Endodermal cell (in vitro differentiated cells): ENCODE measurements at places on chromosomes 6 and 20.

DNA sequence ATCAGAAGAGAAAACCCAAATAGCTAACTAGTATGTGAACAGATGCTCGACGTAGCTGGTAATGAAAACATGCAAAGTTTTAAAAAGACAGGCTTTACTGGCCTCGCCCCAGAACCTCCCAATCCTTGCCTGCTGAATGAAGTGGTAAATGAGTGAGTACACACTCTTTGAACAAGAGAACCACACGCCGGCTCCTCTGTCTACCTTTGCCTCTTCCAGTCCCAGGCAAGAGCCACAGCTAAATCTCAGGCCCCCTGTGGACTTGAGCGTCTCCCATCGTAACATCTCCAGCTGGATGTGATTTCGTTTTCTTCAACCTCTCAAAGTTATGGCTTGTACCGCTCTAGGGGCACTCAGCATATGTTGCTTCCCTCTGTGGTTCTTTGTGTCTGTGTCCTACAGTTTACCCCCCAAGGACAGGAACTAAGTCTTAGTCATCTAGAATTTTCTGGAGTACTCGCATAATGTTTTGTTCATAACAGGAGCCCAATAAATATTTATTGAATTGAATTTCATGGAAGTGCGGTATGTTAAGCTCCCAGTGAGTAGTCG is 153.2 kb upstream of the TAB2 start:
- DNase-seq, result no peak

DNA sequence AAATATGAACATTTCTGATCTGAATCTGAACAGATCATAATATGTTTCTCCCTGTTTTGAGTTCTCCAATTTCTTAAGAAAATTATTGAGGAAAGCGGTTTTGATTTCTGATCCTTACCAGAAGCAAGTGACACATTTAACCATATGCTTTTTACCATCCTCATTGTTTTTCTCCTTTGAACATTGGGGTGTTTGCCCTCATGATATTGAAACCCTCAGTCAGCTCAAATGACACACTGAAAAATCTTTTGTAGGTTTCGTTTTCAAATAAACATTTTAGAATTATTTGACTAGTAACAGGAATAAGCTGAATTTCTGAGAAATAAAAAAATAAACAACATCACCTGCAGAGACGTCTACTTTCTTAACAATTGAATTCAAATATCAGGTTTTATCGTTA is 252.1 kb downstream of the DOK5 start:
- no peak for DNase-seq

DNA sequence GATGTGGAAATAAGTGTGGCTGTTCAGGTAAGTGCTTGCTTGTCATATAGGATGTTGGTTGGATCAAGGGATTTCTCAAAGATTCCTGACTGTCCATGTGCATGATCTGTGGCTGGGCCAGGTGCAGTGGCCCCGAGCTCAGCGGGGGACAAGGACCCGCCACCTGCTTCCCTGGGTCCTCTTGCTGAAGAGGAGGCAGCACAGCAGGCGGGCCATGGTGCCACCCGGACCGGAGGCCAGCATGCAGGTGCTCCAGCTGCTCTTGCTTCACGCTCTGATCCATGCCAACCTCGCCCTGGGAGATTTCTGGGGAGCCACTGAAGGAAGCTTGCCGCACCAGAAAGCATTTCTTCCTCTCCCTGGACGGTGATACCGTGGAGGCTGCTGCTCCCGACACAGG is 173.8 kb downstream of the HIVEP2 start:
- no peak for DNase-seq

- DNase-seq, result no peak
These were observed 137.9 kb downstream of the RPS12 start for GRCh38 chr6:132952031-132952867.

DNA sequence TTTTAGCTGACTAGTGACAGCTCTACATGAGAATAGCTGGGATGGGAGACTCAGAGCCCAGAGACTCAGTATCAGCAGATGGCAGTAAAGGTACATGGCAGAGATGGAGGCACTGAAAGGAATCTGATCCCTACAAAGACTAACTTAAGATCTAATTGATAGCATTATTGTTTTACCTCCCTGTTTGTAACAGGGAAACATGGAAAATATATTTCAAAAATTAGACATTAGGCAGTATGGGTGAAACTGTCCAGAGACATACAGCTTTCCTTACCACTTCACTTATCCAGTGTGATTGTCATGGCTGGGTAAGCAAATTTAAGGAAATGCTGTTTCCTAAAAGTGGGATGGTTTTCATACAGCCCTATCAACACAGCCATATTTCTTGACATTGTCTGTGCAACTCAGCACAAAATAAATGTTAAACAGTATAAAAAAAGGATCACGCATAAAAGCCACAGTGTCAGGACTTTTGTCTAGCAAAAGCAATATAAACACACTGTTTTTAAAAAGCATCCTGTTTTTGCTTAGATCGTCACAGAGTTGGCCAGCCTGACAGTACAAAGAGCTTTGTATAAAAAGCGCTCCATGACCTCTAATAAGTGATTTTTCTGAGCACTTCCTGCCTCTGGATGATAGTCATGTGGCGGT is 376.9 kb downstream of the PHF3 start:
- DNase-seq, result peak; percentile 79

GRCh38 chr20:19397666-19398065 is 185.2 kb downstream of the SLC24A3 start:
- no peak for DNase-seq

GRCh38 chr6:149951626-149952025 is 9.8 kb downstream of the ULBP2 start:
- DNase-seq, result no peak

DNA sequence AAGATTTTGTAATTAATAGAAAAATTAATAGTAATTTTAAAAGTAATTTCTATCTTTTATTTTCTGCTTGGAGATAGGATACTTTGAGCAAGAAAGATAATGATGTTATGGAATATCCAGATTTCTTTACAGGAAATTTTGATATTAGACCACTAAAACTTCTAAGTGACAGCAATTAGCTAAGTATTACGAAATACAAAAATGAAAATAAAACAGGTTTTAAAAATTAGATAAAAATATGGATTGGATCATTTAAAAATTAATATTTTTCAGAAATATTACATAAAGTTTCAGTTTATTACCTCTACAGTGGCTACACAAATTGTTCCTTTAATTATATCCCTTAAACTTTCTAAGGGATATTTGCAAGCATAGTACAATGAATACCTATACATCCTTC is 4.2 kb upstream of the MYLK4 start:
- no peak for DNase-seq

- no peak for DNase-seq
These were observed 15.8 kb downstream of the RNF8 start for GRCh38 chr6:37369321-37370201.

DNA sequence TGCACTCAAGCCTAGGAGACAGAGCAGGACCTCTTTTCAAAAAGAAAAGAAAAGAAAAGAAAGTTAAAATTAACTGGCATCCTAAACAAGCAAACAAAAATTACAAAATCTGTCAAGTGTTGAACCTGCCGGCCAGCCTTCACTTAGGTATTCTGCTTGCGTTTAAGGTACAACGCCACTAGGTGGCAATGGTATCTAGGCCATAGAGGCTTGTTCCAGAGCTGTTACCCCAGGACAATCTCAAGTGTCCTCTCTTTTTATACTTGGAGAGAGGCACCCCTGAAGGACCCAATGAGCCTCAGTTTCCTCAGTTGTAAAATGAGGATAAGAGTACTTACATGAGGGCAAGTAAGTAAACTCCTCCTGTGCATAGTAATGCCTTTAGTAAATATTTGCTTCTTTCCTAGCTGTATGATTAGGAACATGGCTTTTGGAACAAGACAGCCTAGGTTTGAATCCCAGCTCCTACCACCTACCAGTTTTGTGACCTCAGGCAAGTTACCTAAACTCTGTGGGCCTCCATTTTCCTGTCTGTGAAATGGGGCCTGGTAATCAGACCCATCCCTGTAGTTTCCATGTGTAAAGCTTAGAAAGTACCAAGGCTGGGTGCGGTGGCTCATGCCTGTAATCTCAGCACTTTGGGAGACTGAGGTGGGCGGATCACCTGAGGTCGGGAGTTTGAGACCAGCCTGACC is 5.8 kb upstream of the PACSIN1 start:
- peak; percentile 86 for DNase-seq

GRCh38 chr20:33908336-33908735 is 85.4 kb upstream of the RALY start:
- DNase-seq, result no peak

GRCh38 chr6:12163149-12163548 is 127.0 kb upstream of the EDN1 start:
- DNase-seq, result no peak

- no peak for DNase-seq
These were observed 72.8 kb upstream of the CNR1 start for GRCh38 chr6:88238901-88239300.

DNA sequence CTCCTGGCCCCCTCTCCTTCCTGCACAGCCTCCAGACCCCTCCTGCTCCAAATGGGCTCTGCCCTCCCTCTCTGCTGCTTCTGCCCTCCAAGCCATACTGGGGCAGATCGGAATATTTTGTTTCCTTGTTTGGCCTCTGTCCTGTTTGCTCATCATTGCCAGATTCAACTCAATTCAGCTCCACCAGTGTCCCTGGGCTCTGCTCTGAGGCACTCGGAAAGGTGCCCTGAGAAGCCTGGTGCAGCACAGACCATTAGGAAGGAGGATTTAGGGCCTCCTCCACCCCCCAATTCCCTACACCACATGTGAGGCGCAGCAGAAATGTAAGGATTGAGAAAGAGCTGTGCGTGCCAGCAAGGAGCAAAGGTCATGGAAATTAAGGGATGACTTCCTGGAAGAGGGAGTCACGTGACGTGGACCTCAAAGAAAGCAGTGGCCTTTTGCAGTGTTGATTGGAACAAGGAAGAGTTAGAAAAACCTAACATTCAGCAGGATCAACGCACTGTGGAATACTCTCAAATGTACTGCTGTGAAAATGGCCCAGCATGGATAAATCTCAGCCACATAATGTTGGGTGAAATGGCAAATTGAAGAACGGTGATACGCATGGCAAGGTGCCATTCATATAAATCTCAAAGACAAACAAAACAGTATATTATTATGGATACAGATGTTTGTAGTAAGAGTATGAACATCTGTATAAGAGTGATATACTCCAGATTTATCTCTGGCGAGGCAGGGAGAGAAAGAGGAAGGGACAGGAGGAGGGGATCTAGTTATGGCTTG is 229.5 kb upstream of the RNF24 start:
- DNase-seq, result no peak

DNA sequence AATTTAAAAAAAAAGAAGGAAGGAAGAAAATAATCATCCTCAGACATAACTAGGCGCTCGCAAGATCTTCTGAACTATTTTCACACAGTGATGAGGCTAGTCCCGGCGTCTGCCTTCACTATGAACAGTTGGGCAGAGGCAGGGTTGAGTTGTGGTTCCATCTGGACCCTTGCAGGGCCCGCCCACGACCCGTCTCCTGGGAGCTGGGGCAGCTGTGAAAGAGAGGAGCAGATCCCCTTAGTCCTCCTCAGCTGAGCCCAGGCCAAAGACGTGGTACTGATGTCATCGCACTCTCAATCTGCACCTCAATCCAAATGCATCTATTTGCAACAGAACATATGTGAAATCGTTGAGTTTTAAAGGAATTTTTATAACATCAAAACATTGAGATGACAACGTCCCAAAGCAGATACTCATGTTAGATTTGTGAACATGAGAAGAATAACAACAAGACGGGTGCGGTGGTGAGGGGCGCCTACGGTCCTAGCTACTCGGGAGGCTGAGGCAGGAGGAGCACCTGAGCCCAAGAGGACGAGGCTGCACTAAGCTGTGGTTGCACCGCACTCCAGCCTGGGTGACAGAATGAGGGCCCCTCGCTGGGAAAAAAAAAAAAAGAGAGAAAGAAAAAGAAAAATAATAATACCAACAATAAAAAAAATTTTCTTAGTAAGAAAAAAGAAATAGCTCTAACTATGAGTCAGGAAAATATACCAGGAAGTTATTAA is 15.3 kb downstream of the TCFL5 start:
- no peak for DNase-seq

- DNase-seq, result no peak
These were observed 41.0 kb downstream of the MOCS1 start for GRCh38 chr6:39893286-39893685.

DNA sequence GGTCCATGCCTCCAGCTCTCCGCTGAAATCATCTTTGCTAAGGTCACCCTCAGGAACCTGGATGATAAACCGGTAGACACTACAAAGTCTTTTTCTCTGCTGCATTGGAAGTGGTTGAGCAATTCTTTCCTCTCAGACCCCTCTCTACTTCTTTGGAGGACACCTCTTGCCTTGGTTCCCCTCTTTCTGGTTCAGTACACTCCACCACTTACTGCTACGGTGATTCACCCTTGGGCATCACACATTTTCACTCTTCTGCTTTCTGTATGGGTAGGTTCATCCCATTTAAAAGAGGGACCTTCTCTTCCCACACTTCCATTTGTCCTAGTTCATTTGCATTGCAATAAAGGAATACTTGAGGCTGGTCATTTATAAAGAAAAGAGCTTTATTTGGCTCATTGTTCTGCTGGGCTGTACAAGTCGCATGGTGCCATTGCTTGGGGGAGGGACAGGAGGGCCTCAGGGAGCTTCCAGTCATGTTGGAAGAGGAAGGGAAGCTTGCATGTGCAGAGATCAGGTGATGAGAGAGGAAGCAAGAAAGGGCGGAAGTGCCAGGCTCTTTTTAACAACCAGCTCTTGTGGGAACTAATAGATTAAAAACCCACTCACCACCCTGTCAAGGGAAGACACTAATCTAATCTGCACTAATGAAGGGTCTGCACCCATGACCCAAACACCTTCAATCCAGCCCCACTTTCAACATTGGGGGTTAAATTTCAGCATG is 149.7 kb upstream of the TMEM170B start:
- no peak for DNase-seq

GRCh38 chr20:59827138-59828056 is 106.0 kb downstream of the SYCP2 start:
- peak; percentile 36 for DNase-seq

DNA sequence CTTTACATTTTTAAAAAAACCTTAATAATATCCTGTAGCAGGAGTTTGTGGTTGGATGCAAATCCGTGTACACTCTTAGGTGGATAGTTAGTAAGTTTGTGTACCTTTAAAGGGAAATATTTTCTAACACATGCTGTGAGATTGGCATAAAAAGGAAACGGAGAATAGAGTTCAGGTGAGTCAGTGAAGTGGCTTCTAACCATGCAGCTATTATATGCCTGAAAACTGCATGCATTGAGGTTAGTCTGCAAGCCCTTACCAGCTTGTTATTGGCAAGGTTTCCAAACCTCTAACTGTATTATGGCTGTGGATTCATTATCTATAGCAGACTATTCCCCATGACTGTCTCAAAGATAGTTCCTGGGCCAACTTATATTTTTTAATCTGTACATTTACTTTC is 420.6 kb upstream of the MMS22L start:
- no peak for DNase-seq

DNA sequence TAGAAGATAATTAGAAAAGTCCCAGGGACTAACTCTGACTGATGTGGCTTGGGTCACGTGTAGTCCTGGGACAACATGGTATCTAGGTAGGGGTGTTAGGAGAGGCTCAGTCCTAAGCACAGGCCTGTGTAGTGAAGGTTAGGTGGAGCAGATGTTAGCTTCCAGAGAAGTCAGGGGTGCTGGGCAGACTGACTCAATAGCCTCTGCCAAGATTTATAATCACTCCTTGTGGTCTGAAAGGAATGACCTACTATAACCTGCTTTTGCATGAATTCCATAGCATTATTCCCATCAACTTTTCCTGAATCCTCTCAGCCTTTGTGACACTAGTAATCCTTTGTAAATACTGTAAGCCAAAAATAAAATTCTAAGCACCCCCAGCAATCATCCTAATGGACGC is 10.2 kb upstream of the PEX7 start:
- no peak for DNase-seq

- no peak for DNase-seq
These were observed 71.9 kb downstream of the ELOVL2 start for GRCh38 chr6:10972196-10972595.
